ENCODE measurements at places on chromosomes 11 and 22.

- DNase-seq: no peak
Observed at GRCh38 chr11:87645626-87646025, 529.6 kb downstream of the RAB38 start.

DNA sequence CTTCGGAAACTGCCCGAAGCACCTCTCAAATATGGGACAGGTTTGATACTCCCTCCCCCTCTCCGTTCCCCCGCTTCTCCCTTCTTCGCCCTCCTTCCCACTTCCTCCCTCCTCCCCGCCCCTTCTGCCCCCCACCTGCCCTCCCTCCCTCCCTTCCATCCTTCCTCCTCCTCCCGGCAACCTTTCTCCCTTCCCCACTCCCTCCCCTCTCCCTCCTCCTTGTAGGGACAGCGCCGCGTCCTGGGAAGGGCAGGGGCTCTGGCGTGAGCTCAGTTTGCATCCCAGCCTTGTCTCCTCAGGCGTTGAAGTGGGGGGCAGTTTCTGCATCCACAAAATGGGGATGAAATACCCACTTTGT, 6.1 kb upstream of the NFAM1 start:
- DNase-seq: no peak

GRCh38 chr11:131178596-131178995, 191.8 kb upstream of the NTM start:
- DNase-seq: no peak

GRCh38 chr22:23218867-23219251, 38.5 kb downstream of the BCR start:
- DNase-seq: no peak

- no peak for DNase-seq
Observed at GRCh38 chr11:56750190-56750589, 1.7 kb upstream of the OR9G4 start.

- peak; percentile 46 for DNase-seq
Observed at GRCh38 chr22:42648368-42649245, 585 bp downstream of the CYB5R3 start.

DNA sequence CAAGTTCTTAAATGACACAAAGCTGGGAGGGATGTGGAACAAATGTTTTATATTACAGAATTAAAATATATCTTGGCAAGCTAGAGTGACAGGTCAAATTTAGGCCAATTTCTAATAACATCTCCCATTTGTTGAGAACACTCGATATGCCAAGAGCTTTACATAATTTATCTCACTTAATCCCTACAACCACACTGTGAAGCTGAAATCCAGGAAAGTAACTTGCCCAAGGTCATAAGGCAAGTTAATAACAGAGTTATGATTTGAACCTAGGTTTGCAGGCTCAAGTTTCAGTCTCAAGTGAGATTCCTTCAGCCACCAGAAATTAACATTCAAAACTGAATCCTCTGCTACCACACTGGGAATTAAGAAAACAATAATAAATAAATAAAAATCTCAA, 38.3 kb downstream of the RAB30 start:
- no peak for DNase-seq

GRCh38 chr11:93935826-93936225, 85.3 kb upstream of the HEPHL1 start:
- DNase-seq: no peak

GRCh38 chr11:94325681-94326080, 21.3 kb downstream of the IZUMO1R start:
- peak; percentile 42 for DNase-seq

GRCh38 chr22:39519681-39520225, 609 bp upstream of the ATF4 start:
- peak; percentile 95 for DNase-seq

GRCh38 chr11:29200791-29201562, 815.9 kb downstream of the KCNA4 start:
- no peak for DNase-seq

DNA sequence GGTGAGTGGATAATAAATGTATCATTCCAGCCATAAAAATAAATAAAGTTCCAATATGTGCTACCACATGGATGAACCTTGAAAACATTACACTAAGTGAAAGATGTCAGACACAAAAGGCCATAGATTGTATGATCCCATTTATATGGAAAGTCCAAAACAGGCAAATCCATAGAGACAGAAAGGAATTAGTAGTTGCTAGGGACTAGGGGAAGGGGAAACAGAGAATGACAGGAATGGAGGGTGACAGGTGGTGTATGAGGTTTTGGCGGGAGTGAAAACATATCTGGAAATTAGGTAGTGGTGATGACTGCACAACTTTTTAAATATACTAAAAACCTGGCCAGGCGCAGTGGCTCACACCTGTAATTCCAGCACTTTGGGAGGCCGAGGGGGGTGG, 15.2 kb upstream of the CARD10 start:
- DNase-seq: no peak

DNA sequence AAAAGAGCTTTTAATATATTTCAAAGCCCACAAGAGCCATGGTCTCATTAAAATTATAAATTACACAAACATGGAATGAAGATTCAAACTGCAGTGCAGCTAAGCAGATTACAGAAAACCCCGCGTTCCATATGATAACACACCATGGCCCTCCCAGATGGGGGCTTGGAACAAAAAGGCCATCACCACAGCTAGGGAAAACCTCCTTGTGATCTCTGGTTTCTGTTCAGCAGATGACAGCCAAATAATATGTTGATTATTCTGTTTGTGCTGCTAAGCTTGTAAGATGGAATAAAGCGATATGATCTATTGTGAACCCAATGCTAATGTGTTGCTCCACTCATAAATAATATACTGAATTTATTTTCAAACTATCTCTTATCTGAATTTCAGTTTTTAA, 28.5 kb downstream of the IMMP1L start:
- no peak for DNase-seq

DNA sequence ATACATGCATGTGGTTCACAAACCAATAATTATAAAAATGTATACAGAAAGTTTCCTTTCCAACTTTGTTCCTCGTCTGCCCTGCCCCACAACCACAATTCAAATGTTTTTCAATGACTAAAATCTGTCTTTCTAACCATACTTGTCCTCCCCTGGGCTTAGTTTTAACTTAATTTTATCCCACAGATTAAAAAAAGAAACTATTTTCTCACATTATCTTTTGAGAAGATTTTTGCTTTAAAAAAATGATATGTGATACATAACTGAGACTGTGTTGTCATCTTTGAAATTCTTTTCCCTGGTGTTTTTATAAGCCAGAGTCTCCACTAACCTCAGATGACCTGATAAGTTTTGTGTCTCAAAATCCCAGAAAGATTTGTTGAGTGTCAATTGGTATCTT, 79.0 kb downstream of the FDX1 start:
- no peak for DNase-seq

- no peak for DNase-seq
Observed at GRCh38 chr22:45916515-45916914, 60.4 kb downstream of the WNT7B start.

DNA sequence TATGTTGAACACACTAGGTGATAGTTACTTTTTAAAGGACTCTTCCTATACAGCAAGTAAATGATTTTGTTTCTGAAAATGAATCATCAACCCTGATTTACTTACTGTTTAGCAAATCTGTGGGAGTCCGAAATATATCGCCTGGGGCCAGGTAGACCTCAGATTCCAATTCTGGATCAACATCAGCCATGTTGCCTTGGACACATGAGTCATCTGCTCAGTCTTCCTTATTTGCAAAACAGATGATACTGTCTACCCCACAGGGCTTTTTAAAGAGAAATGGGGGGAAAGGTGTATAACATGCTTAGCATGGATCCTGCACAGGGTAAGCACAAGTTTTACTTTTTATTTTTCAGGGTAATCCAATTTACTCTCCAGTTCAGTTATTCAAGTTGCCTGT, 324.2 kb downstream of the TENM4 start:
- no peak for DNase-seq

GRCh38 chr11:7599209-7599608, 74.1 kb downstream of the CYB5R2 start:
- no peak for DNase-seq

DNA sequence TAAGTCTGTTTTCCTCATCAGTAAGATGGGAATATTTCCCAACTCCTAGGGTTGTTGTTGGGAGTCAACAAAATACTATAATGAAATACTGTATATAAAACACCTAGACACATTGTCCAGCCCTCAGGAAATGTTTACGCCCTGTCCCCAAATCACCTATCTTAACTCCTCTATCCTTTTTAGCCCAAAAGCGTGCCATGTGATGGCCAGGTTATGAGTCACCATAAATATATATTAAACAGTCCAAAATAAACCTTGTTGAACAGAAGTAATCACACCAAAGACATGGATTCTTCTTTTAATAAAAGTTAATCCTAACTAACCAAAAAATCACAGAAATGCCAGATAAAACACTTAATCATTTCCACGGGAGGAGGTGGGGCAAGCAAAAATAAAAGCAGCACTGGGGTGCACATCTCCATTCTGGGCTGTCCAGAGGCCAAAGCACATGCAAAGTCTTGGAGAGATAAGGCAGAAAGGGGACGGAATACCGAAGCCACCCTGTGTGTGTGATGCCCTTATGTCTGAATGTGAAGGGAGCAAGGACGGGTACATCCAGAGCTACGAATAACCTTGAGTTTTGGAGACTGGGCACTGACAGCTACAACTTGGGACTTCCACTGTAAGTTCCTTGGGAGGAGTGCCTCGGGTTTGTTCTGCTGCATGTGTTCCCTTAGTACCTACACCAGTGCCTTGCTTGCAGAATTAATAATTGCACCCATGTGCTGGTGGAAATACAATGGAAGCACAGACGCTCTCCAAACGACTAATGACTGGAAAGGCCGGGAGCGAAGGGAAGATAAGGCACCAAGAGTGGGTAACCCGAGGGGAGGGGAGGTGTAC, 1.1 kb downstream of the OSBP start:
- no peak for DNase-seq

DNA sequence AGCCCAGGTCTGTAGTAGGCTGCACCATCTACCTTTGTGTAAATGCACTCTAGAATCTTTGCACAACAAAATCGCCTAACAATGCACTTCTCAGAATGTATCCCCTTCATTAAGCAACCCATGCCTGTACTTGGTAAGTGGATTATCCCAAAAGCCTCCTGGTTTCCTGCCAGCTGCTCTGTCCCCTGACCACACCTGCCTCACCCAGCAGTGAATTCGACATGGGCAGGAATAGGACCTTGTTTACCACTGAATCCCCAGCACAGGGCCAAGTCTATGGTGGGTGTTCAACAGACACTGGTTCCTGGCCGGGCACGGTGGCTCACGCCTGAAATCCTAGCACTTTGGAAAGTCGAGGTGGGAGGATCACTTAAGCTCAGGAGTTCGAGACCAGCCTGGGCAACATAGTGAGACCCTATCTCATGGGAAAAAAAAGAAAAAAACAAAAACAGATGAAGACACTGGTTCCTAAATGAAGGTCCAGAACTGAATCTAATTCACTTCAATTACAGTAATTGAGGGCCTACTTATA, 5.1 kb upstream of the SYCE3 start:
- DNase-seq: no peak

- no peak for DNase-seq
Observed at GRCh38 chr11:123143476-123143875, 51.6 kb downstream of the CLMP start.

DNA sequence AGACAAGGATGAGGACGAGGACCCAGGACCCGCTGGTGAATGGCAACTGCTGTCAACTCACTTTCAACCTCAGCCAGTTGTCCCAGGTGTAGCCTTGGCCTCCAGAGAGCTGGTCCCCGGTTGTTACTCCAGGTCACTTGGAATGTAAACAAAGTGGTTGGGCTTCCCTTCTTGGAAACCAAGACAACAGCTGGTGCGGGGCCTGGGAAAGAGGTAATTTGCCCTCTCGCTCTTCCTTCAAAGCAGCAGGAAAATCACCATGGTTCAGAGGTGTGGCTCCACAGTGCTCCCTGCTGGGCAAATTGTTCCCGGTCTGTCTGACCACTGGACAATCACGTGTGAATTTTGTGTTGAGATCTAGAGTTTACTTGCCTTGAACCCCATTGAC, 15.0 kb downstream of the SLC1A2 start:
- DNase-seq: peak; percentile 25

GRCh38 chr11:35178067-35178805, 39.3 kb downstream of the CD44 start:
- no peak for DNase-seq

DNA sequence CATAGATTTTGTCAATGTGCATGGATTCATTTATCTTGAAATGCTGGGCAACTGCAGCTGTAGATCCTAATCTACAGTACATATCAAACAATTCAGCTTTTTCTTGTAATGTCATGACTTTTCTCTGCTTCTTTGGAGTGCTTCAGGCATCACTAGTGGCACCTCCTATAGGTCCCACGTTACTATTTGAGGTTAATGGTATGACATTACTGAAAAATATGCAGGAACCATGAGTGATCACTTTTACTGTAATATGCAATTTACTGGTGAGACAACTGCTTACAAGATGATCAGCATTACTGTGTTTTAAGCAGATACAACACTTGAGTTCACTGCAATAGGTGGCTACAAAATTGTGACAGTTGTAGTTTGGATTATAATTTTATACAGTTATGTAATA, 3.0 kb downstream of the CENATAC start:
- DNase-seq: no peak

GRCh38 chr11:102491969-102492368, 38.6 kb downstream of the MMP7 start:
- no peak for DNase-seq

DNA sequence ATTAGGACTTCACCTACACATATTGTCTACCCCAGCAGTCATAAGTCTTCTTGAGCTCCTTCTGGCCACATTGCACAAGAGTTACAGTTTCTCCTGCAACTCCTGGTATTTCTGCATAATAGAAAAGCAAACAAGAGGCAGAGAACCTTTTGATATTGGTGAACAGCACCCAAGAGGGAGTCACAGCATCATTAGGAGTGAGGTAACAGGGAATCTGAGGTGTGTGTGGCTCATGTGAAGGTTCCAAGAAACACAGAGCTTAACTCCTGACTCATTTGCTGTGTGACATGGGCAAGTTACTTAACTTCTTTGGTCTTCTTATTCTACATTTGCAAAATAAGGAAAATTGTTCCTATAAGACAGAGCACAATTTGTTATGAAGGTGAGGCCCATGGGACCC, 374.6 kb downstream of the INSC start:
- DNase-seq: no peak

DNA sequence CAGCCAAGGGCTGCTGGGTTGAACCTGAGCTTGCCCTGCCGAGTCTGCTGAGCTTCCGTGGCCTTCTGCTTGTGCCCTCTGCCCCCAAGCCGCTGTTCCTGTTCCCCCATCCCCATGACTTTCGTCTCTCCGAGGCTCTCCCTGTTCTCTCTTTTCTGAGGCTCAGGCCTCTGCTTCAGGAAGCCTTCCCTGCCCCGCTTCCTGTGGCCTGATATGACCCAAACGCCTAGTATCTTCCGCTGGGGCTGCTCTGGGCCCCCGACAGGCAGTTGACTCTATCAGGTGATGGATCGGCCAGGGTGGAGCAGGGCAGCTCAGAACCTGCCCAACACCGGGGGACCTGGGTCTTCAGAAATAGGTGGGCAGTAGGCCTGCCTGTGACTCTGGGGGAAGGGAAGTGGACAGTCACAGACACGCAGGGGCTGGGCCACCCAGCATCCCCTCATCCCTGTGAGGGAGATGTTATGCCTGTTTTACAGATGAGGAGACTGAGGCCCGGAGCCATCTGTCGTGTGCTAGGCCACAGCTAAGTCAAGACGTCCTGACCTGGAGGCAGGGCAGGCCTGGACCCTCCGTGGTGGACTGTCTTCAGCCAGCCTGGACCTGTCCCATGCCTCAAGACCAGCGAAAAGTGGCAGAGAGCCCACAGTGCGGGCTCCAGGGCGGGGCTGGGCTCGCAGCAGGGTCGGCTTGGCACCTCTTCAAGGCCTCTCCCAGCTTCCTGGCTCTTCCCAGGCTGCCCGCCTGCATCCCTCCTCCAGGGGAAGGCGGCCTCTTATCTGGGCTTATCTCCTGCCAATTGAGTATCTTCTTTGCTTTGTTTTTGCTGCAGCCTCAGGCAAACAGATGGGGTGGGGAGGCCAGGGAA, 16.2 kb downstream of the BAD start:
- DNase-seq: no peak
